ENCODE measurements at places on chromosomes 5 and 9. TPM values are rescaled to one million over a fixed set of nuclear protein-coding genes. Genes with fewer than 3 reads are reported as not detected.

DNA sequence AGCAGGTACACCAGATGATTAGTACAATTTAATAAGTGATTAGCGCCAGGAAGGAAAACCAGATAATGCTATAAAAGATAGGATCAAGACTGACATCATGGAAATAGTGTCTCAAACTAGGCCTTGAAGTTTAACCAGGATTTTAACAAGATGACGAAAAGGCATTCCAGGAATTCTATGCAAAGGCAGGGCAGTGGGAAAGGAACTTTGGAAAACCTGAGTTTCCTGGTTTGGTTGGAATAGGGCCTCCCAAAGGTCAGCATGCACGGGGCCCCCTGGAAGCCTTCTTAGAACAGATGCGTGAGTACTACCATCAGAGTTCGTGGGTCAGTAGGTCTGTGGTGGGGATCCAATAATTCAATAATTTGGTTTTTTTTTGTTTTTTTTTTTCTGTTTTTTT lies 935.2 kb upstream of the DMAC1 start:
- no peak for DNase-seq

DNA sequence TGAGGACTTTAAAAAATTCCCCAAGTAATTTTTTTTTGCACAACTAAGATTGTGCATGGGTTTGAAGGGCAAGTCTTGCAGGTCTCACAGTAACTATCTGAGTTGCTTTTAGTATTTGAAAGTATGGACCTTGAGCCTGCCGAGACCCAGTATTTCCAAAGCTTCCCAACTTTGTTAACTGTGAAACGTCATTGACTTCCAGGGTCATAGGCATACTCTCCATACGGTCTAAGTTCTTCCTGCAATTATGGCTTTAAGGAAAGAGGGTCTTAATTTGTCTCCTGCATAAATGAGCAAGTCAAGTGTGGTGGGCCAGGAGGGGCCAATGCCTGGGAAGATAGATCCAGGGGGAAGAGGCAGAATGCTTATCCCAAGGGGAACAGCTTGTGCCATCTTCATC lies 24.0 kb upstream of the EPB41L4B start:
- DNase-seq: no peak

DNA sequence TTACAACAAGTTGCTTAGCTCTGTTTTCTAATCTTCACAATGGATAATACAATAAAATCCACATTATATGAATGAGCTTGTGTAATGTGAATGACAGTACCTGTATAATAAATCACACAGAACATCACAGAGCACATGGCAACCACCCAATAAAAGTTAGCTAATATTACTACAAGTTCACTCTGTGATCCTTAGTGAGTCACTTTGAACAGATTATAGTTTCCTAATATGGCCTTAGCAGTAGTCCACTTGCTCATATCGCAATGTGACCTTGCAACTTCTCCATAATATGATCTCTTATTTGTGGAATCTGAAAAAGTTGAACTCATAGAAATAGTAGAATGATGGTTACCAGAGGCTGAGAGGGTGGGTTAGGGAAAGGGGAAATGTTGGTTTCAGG lies 361.3 kb downstream of the PTPRD start:
- no peak for DNase-seq

- no peak for DNase-seq
Observed at GRCh38 chr9:105291422-105291859, 47.0 kb downstream of the SLC44A1 start.

The FOXD1 gene
- 2.6 TPM for total RNA-seq

Measured in mucosa of gallbladder (tissue), 1 donor.